ENCODE measurements at places on chromosomes 1 and 21. TPM values are rescaled to one million over a fixed set of nuclear protein-coding genes. Genes with fewer than 3 reads are reported as not detected.

DNA sequence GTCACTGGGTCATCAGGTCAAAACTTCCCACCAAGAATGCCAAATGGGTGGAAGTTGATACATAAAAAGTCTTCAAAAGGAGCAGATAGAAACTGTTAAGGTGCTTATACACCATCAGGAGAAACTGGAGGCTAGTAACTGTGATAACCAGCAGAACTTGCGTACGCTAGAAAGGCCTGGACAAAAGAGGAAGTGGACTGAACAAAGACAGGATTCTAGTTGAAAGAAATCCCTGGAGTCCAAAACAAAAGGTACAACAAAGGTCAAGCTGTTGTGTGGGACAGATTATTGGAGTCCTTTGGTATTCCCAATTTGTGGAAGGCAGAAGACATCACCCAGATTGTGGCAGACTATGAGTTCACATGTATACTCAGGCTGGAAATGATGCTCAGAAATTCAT lies 215.8 kb upstream of the PBX1 start:
- DNase-seq: no peak

GRCh38 chr1:6110326-6110725 lies 64.6 kb downstream of the KCNAB2 start:
- no peak for DNase-seq

DNA sequence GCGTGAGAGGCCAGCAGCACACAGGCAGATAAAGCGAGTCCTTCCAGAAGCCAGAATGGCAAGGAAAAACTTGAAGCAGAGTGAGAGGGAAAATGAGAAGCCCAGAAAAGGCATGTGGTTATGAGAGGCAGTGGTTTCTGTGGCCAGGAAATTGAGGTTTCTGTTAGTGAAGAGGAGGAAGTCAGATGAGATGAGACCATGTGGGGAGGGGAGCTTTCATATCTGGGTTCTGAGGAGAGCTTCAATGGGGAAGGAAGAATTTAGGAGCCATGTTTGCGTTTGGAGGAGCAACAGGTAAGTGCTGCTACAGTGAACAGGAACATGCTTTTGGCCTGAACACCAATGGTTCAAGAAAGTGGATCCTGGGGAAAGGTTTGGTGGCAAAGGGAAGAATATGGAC lies 6.1 kb upstream of the CD1A start:
- no peak for DNase-seq

DNA sequence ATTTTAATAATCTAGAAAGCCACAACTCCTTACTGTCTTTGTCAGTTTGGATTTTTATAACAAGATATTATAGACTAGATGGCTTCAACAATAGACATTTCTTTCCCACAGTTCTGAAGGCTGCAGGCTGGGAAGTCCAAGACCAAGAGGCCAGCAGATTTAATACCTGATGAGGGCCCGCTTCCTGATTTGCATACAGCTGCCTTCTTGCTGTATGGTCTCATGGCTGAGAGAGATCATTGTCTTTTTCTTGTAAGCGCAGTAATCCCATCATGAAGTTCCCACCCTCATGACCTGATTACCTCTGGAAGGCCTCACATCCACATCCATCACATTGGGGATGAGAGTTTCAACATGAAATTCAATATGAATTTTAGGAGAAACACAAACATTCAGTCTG lies 9.8 kb downstream of the RPS6KC1 start:
- no peak for DNase-seq

DNA sequence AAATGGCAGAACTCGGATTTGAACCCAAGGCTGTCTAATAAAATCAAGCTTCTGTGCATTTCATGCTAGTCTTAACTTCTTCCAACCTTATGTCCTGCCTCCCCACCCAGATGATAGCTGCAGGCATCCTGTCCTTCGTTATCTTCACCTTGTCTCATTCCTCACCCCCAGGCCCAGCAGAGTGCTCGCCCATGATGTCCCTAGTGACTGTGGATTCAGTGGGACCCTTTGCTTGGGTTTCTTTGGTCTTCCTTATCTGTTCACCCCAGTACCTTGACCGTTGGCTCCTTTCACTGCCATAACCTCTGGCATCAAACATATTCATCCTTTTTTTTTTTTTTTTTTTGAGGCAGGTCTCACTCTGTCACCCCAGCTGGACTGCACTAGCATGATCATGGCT lies 5.6 kb upstream of the BSDC1 start:
- DNase-seq: no peak

- peak; percentile 70 for DNase-seq
Observed at GRCh38 chr1:78004719-78005447, at the start of gene DNAJB4. Gene DNAJB4 (plus strand): TSS chr1:78004939. CDS start chr1:78005111, 172 bp downstream.

- DNase-seq: peak; percentile 80
Observed at GRCh38 chr21:44299458-44300261, at the start of gene PFKL. Gene PFKL (plus strand): TSS chr21:44300053. CDS start chr21:44300106, 53 bp downstream.

GRCh38 chr1:192916021-192916420 lies 107.2 kb downstream of the RGS2 start:
- no peak for DNase-seq

GRCh38 chr1:154982341-154982740 lies 803 bp upstream of the FLAD1 start:
- DNase-seq: no peak

- no peak for DNase-seq
Observed at GRCh38 chr21:46243960-46244361, 15.4 kb upstream of the LSS start.

- no peak for DNase-seq
Observed at GRCh38 chr1:168731244-168731953, 2.4 kb upstream of the DPT start.

Gene FRRS1
- total RNA-seq: 4.1 TPM

Gene LCK
- total RNA-seq: not detected

Gene IL6R
- total RNA-seq: 10.0 TPM

Gene RASSF5
- 0.12 TPM for total RNA-seq
